HFF-Myc (cell line): ENCODE measurements at places on chromosomes 1 and 21.

GRCh38 chr1:106831511-106831910, 225.0 kb upstream of the PRMT6 start:
- DNase-seq = no peak

GRCh38 chr1:6871300-6871972, 86.2 kb downstream of the CAMTA1 start:
- DNase-seq = no peak

- DNase-seq = no peak
These were observed 252.4 kb upstream of the KAZN start for GRCh38 chr1:14345946-14346550.

- DNase-seq = no peak
These were observed 56.0 kb upstream of the GCLM start for GRCh38 chr1:93965256-93965655.

GRCh38 chr1:94582565-94582964, 41.0 kb upstream of the F3 start:
- DNase-seq = no peak

DNA sequence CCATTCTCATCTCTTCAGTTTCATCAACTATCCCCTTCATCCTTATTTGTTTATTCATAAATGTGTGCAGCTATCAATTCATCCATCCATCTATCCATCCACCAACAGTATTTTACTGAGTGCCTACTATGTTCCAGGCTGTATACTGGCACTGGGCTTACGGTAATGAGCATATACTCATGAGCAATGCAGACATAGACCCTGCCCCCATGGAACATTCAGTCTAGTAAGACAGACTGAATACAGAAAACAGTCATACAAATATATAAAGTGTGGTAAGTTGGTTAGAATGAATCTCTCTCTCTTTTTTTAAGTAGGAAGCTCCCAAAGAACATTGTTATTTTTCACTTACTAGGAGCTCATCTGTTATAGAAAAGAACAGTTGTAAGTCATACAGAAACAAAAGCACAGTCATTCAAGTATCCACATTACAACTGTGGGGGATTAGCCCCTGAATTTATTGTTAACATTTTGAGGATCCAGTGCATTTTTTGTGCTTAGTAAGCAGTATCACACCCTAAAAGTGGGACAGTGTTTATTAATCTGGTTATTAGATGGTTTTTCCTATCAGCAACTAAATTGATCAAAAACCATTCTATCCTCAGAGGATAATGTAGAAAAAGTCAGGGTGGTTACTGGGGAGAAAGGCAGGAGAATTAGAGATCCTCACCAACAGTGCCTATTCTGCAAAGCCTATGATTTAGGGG, 3.6 kb downstream of the SLC16A4 start:
- DNase-seq = no peak

DNA sequence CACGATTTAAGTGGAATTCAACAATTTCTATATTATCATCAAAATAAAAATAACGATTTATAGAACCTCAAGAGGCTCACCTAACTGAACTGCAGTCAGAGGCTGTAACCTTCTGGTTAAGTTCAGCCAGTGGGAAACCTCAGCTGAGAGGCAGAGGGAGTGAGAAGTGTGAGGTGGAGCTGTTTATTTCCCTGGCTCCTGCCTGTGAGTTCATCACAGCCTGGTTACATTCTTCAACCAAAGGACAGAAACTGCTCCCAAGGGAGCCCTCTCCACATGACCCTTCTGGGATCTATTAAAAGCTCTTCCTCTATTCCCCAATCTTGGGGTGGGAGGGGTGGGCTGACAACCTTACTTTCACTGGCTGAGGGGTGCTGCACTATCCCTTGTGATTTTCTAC, 22.2 kb downstream of the DYNLT5 start:
- no peak for DNase-seq

DNA sequence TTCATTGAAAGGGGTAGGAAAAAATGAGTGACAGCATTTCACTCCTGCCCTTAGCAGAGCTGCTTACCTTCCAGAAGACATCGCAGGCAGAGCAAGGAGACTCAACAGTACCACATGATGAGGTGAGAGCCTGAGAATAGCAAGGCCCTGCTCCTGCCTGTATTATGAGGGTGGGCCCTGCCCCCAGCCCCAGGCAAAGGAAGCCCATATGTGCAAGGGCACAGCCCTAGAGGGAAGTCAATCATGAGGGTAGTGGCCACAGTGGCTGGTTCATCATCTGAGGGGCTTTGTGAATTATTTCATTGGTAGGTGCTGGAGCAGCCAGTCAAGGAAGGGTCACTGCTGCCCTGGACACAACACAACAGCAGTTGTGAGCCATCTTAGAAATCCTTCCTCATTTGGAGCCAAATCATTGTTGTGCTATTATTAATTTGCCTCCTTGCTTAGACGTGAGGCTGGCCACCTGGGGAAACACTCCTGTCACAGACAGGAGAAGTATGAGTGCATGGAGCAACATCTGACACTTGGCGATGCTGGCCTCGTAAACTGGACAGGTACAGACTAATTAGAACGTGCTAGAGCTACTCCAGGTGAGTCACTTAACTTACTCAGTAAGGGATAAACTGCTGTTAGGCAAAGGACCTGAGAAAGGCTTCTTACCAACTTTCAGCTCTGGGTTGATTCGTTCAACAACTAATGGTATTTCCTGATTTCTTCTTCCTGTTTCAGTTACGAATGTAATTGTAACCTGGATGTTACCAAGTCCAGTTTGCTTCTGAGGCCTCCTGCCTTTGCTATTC, 22.7 kb upstream of the ACBD6 start:
- no peak for DNase-seq

DNA sequence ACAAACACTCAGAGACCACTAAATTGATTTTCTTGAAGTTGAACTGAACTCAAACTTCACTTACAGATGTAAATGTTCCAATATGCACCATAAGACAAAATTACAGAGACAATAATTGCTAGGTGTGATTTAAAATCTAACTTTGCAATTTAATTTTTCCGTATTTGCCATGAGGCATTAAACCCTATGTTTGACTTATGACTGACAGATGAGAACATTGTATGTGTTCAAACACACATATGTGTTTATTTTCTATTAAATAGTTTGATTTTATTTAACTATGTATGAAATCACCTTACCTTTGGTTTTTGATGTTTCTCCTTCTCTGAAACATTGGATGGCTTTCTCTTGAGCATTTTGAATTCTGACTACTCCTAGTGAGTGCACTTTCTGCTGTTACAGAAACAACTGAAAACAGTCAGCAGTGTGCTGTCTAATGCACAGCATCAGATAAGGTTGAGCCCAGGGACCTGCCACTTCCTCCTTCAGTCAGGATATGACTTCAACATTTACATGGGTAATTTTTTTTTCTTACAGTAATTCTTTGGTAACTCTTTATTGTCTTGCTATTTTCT, at the start of gene SAMSN1:
Gene SAMSN1, minus strand, starts transcription at position 410 of the 575 bp plus-strand sequence. Its CDS starts 54 bp downstream, at position 356.
- no peak for DNase-seq

GRCh38 chr1:65942476-65942875, 149.8 kb downstream of the PDE4B start:
- no peak for DNase-seq

GRCh38 chr1:225770561-225771248, 6.9 kb upstream of the SRP9 start:
- no peak for DNase-seq

- no peak for DNase-seq
These were observed 4.7 kb downstream of the MAP1LC3C start for GRCh38 chr1:241994171-241994570.

GRCh38 chr1:45393718-45394302, 53.6 kb upstream of the MUTYH start:
- no peak for DNase-seq

- no peak for DNase-seq
These were observed 22.5 kb downstream of the CHD5 start for GRCh38 chr1:6157528-6158174.

DNA sequence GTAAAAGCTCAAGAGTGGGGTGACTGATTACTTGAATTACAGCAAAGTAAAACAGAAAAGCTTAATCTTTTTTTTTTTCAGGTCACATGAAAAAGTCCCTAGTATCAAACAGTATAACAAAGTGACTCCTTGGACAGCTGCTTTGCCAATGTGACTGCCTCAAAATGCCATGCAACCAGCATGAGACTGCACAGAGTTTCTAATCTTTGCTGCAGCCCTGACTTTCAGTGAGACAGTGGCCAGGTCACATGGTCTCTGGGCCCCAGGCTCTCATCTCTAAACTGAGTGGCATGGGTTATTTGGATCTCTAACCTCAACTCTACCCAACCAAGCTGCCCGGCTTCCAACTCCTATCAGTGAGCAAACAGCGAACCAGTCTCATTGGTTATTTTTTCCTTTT, 169.0 kb downstream of the VAV3 start:
- no peak for DNase-seq

DNA sequence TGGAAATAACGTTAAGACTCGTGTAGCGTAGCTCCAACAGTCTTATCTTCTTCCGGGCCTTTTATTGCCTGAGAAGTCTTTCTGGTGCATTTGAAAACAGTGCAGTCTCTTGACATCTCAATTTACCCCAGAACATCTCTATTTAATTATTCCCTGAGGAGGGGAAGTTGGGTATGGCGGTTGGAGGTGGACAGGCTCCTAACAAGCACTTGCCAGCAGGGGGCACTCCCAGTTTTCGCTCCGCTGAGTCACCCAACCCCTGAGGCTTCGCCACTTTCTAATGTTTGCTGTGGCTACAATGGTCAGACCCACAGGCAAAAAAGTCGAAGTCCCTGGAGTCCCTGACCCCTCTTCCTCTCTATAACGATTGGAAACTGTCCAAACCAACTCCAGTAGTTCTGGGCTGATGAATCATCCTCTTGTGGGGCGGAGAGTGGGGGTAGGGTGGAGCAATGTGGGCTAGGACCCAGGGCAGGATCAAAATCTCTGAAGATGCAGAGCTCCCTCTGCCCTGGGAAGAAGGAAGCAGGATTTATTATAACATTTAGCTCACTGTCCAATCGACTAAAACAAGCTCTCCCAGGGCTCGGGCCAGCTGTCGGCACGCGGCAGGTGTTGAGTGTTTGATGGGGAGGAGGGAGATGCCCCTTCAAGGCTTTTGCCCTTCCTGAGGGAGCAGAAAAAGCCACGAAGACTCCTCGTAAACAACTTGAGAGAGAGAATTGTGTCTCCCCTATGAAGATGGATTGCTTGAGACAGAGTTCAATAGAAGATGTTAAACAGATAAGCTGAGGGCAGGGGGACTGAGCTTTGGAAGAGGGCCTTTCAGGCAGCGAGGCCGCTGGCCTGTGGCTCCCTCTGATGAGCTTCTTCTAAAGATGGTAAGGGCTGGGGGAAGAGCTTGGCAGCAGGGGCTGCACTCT, 85.7 kb downstream of the BRINP2 start:
- DNase-seq = peak; percentile 83

- DNase-seq = no peak
These were observed 504.5 kb downstream of the LMO4 start for GRCh38 chr1:87833166-87833565.

DNA sequence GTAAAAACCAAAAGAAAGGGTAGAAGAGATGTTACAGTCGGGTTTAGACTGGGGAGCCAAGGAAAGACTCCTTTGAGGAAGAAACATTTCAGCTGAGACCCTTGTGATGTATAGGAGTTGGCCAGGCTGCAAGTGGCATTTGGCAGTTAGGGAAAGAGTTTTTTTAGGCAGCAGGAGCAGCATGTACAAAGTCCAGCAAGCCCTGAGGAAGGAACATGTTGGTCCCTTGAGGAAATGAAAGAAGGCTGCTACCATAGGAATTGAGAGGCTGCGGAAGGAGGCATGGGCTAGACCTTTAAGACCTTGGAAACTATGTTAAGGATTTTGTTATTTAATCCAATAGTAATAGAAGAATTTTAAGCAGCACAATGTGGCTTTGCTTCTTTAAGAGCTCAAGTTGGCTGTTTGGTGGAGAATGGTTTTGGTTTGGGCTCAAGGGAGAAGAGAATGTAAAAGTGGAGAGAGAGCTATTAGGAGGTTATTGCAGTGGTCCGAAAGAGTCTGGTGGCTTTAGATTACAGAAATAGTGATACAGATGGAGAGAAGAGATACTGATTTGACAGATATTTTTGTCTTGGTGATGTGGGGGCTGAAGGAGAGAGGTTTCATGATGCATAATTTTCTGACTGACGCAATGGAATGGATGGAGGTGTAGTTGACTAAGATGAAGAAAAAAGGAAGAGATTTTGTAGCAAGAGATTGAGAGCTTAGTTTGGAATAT, 26.6 kb downstream of the SMAP2 start:
- DNase-seq = no peak

GRCh38 chr1:92458146-92458545, 28.6 kb downstream of the GFI1 start:
- DNase-seq = no peak

DNA sequence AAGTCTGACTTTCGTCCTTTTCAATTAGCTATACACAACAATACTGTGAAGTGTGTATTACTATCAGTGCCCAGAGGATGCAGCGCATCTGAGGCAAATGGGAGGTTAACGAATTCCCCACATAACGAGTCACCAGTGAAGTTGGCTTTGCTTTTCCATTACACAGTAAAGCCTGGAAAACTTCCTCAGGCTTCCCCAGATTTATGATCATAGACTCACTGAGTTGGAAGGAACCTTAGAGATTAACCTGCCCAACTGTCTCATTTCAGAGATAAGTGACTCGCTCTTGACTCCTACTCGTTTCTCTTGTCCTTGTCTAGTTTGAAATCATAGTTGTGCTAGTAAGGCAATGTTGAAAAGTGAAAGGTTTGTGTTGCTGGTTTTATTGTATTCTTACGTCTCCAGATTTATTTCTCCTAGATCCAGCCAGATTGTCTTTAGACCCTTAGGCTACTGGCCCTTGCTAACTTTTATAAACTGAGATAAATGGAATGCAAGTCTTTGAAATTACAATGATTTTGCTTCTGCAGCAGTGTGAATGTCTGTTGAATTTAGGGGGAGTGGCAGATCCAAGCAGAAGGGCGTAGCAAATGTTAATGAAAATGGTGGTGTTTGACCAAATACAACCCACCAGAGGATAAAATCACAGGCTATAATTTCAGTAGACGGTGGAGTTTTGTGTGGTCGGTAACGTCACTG, 17.3 kb downstream of the S1PR1 start:
- DNase-seq = no peak

- DNase-seq = no peak
These were observed 62.8 kb downstream of the OVGP1 start for GRCh38 chr1:111364690-111365089.

- no peak for DNase-seq
These were observed 2.4 kb downstream of the PGLYRP4 start for GRCh38 chr1:153346077-153346723.

GRCh38 chr21:27339902-27340301, 373.0 kb upstream of the ADAMTS5 start:
- DNase-seq = no peak

GRCh38 chr1:100626397-100626796, 88.5 kb downstream of the GPR88 start:
- DNase-seq = no peak

GRCh38 chr1:93575621-93576284, 105.9 kb downstream of the BCAR3 start:
- peak; percentile 80 for DNase-seq

GRCh38 chr1:60130703-60131102, 57.1 kb upstream of the C1orf87 start:
- DNase-seq = no peak
